ENCODE measurements at places on chromosomes 2 and 18.

DNA sequence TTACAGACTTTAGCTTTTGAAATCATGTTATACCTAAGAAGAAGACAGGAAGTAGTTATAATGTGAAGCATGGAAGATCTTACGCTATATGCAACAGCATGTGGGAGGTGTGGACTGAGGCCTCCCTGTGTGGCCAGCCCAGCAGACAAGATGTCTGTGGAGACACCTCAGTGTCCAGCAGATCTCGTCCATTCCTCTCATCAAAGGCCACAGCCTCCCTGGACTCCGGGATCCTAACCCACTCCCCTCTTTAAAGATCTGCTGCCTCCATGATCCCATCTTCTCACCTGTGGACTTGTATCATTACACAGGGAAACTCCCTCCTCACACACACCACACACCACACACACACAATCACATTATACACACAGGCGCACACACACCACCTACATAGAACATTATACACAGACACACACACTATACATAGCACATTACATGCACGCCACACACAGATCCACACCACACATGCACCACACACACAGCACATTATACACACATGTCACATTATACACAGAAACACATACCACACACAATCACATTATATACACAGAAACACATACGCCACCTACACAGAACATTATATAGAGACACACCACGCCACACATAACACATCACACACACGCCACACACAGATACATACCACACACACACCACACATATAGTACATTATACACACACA lies 89.5 kb downstream of the PXDN start:
- DNase-seq = no peak

GRCh38 chr2:216752855-216753505 lies 57.6 kb upstream of the IGFBP5 start:
- no peak for DNase-seq

GRCh38 chr2:206482123-206482522 lies 38.8 kb downstream of the ADAM23 start:
- DNase-seq = no peak

- no peak for DNase-seq
These were observed 28.8 kb downstream of the SETBP1 start for GRCh38 chr18:44709307-44710126.

- no peak for DNase-seq
These were observed 38.9 kb downstream of the ZNF516 start for GRCh38 chr18:76456018-76456750.

All from NCI-H2081 treated with DMSO at 0.1 percent for 48 hours (cell line).